ENCODE measurements at places on chromosomes 1 and 21. TPM values are rescaled to one million over a fixed set of nuclear protein-coding genes. Genes with fewer than 3 reads are reported as not detected.

Gene SLFNL1
- 0.03 TPM for polyA plus RNA-seq

Gene LEFTY1
- polyA plus RNA-seq = 0.32 TPM

Gene SLC16A4
- polyA plus RNA-seq = 47.2 TPM

Gene IL22RA1
- 1.2 TPM for polyA plus RNA-seq

Gene TMOD4
- polyA plus RNA-seq = 0.29 TPM

Gene CATSPERE
- 0.33 TPM for polyA plus RNA-seq

Gene TNFRSF9
- 1.0 TPM for polyA plus RNA-seq

Gene IL20
- polyA plus RNA-seq = not detected

Gene PYCR2
- 50.5 TPM for polyA plus RNA-seq

Gene GCSAML
- polyA plus RNA-seq = not detected
